ENCODE measurements at places on chromosomes 3 and 15.

DNA sequence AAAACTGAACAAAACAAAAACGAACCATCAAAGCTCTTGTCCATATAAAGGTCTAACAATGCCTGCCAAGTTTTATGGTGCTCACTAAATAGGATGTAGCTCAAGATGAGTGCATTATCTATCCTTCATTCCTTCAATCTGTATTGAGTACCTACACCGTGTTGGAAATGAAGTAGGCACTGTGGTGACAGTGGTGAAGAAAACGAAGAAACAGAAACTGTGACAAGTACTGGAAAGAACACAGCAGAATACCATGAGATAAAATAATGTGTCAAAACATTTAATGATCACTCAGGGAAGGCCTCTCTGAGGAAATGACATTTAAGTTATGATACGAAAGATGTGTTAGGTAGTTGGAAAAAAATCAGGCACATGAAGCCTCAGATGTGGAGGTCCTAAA, 36.2 kb downstream of the CBLB start:
- no peak for DNase-seq

GRCh38 chr3:107824822-107825371, 265.9 kb downstream of the CD47 start:
- DNase-seq: no peak

DNA sequence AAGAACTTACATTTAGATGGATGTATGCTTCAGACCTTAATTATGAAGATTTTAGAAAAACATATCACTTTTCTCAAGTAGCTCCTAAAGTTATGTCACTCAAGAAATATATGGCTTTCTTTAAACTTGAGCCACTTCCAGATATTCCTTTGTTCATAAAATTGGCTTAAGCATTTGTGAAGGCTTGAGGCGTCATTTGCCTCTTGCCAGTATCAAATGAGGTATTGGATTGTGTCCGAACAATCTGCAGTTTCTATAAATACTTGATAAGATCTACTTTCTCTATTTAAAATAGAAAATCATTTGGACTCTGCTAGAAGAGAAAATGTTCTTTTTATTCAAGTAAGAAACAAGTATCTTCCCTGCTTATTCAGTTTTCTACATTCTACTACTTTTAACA, 102.6 kb downstream of the RSL24D1 start:
- no peak for DNase-seq

DNA sequence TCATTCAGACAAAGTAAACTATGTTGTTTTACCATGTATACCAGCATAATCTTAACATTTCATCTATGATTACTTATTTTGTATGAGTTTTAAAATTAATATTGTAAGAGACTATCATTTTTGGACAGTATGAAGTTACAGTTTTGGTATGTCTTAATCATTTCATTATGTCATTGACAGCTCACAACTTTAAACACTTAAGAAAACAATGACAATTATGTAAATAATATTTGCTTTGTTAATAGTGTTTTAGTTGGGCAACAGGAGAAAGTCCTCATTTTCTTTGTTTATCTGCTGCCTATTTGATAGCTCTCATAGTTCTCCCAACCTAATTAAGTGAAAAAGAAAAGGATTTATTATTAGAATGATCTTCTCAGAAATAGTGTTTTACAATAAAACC, 80.2 kb downstream of the MEF2A start:
- DNase-seq: no peak

DNA sequence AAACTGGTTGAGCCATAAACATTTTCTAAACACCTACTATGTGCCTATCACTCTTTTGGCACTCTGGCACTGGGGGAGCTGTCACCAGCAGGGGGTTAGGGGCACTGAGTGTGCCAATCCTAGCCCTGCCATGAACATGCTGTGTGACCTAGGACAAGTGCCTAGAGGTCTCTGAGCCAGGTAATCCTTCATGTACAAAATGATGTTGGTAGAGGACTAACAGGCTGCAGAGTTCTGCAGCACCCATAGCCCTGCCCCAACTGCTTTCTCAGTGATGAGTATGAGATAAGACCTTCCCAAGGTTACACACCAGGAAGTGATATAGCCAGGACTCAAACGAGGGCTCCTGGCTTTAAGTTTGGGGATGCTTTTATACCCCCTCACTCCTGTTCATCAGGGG, 84.9 kb upstream of the SEC13 start:
- DNase-seq: no peak

GRCh38 chr15:69883306-69883705, 214.4 kb downstream of the TLE3 start:
- DNase-seq: no peak

DNA sequence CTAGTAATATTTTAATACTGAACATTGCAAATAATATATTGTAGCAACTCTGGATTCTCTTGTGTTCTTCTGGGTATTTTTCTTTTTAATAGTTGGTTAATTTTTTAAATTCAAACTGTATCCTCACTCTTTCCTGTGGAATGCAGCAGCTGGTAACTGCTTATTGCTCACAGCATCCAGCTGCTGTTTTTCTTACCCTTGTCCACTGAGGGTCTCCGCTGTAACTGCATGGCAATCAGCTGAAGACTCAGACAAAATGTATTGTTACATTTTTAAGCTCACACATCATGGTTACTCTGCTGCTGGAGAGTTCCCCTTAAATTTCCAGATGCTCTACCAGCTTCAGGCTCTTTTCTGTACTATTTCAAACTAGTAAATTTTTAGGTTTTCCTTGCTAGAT, 227.6 kb downstream of the MBNL1 start:
- no peak for DNase-seq

- no peak for DNase-seq
Measured at GRCh38 chr3:51591231-51591630, 52.7 kb downstream of the RAD54L2 start.

DNA sequence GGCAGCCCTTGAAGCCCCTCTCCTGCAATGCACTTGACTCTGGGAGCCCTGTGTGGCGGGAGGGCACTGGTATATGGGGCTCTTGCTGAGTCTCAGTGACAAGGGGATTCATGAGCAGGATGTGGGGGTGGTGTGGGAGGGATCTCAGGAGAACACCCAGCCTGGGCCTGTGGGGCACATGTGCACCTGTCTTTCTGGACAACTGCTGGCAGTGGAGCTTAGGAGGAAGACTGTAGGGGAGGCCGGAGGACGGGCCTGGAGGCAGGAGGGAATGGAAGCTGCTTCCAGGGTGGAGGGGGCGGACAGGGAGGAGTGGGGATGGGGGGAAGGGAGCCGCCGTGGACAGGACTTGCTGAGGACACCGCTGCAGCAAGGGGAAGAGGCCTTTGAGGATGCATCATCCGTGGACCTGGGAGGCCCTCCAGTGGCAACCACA, 10.8 kb upstream of the SNRPA1 start:
- no peak for DNase-seq

DNA sequence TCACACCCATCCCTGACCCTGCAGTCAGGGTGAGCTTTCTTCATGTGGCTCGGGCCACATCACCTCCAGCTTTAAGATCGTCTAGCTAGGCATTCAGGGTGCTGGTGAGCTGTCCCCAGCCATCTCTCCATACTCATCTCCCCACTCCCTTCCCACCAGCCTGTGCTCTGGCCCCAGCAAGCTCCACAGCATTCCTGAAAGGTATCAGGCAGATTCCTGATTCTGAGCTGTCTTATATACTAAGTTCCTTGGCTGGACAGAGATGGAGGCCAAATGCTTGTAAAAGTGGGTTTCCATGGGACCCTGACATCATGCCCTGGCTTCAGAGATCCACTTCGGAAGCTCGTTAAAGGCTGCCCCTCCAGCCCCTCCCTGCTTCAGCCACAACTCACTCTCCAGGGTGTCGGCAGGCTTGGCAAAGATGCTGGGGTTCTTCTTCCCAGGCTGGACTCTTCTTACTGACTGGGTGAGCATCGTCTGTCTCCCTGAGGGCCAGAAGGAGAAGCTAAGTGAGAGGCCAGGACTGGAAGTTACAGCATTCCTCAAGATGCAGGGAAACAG, 3.9 kb downstream of the CILP start:
- no peak for DNase-seq

GRCh38 chr3:98892263-98892662, 9.2 kb downstream of the DCBLD2 start:
- no peak for DNase-seq

- DNase-seq: no peak
Measured at GRCh38 chr3:15342246-15342645, 9.9 kb upstream of the SH3BP5 start.

DNA sequence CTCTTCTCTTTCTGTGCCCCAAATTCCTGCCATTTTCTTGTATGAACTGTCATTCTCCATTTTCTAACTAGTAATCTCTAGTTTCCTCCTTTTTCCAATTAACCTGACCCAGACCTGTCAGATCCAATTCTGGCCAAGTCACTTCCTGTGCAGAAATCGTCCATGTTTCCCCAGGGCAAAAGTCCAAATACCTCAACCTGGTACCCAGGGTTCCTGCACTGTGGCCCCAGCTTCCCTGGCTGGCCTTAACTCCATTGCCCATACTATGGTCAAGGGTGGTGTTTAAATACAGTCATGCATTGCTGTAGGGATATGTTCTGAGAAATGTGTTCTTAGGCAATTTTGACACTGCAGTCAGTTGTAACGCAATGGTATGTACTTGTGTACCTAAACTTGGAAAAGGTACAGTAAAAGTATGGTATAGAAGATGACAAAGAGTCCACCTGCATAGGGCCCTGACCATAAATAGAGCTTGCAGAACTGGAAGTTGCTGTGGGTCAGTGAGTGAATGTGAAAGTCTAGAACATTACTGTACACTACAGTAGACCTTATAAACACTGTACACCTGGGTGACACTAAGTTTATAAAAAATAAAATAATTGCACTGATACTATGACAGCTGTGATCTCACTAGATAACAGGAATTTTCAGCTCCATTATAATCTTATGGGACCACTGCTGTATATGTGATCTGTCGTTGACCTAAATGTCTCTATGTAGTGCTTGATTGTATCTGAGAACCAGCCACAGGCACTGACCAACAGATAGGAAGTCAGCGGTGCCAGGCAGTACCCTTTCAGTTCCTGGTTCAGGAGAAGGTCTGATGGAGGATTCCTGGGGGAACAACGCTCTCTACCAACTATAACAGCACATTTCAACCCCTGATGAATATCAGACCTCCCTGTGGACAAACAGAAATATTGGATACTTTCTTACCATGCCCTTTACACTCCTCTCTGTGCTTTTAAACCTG, 336.1 kb upstream of the PROK2 start:
- DNase-seq: no peak

GRCh38 chr3:48151807-48152427, 36.3 kb downstream of the CDC25A start:
- DNase-seq: no peak

DNA sequence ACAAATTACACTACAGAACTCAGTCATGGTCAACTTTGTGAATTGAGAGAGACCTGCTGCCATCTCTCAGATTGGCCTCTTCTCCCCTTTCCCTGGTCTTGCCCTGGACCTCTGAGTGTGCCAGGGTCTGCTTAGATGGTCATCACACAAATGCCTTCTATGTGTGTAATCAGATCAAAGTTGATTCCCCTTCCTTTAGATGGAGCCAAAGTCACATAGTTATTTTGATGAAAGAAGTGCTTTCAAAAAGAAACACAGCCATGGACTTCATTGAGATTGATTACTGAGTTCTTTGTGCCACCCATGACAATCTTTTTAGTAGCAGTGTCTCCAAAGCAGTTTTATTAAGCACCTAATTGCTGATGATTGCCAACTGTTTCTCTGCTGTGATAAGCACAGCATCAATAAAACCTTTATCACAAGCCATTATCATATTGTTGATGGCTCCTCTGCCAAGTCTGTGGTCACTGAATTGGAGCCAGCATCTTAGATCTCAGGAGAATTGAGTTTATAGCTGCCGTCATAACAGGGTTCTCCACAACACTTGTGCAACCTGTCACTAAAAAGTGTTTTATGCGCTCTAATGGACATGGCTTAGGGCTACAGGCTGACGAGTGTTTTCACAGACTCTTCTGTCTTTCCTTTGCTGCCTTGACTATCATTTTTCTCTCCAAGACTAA, 149.7 kb upstream of the NUDT16 start:
- DNase-seq: no peak

GRCh38 chr15:78761020-78761419, 50.2 kb downstream of the ADAMTS7 start:
- no peak for DNase-seq

GRCh38 chr3:153171918-153172317, 9.9 kb downstream of the RAP2B start:
- no peak for DNase-seq

DNA sequence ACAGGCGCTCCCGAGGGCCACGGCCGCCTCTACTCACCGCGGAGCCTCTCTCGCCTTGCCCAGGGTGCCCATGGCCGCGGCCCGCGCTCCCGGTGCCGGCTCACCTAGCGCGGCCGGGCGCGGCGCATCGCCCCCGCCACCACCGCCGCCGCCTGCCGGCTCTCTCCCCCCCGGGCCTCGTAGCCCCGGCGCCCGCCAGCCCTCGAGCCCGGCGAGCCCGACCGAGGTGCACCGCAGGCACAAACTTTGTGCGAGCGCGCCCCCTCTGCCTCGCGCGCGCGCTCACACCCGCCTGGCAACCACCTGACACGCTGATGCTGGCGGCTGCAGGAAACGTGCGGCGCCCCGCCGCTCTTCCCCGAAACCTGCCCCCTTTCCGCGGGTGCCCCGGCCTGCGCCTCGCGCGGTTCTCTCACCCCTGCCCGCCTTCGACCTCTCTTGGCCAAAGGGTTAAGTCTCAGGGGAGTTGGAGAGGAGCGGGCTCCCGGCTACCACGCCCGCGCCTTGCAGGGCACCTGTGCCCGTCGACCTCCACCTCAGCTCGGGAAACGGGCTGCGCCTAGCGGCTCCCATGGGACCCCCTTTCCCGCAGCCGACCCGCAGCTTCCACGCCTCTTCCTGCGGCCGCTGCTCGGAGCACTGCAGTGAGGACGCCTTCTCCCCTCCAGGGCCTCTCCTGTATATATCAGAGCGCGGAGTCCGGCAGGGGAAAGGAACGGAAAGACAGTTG, at the start of gene RASGRP1:
RASGRP1 (minus strand) TSS at position 258 of the 730 bp plus-strand sequence; CDS start at position 72, 186 bp downstream.
- peak; percentile 65 for DNase-seq

DNA sequence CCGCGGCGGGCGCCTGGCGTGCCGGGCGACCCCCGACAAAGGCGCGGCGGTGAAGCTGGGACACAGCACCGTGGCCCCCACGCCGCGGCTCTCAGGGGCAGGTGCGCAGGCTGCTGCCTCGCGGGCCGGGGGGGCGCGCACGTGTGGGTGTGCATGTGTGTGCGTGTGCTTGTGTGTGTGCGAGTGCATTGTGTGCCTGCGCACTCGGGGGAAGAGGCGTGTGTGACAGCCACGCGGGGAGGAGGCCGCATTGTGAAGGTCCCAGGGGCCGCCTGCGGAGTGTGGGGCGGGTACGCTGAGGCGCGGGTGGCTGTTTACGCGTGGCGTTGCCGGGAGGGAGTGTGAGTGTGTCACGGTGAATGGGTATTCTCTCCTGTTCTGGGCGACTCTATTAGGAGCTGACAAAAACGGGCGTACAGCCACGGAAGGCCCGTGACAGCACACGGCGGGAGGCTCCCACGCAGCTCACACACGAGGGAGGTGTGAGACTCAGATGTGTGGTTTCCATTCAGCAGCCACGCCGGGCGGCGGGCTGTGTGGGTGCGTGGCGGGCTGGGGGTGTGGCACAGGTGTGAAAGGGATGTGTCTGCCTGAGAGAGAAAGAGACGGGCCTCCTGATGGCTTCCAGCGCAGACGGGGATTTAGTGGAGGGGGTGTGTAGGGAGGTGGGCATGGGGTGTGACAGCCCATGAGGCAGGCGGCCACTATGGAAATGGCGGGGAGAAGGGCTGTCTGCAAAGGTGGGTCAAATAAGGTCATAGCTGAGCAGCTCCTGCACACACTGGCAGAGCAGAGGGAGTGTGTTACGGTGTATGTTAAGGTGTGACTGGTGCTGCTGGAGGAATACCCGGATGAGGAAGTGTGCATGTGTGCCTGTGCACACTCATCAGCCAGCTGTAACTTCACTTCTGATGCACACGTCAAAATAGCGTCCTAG, 750 bp downstream of the PODXL2 start:
- DNase-seq: peak; percentile 5

GRCh38 chr3:161423911-161424522, 52.7 kb upstream of the SPTSSB start:
- no peak for DNase-seq
